ENCODE measurements at places on chromosomes 5 and 9.

- no peak for DNase-seq
These were observed 329.6 kb upstream of the RGMB start for GRCh38 chr5:98443881-98444280.

DNA sequence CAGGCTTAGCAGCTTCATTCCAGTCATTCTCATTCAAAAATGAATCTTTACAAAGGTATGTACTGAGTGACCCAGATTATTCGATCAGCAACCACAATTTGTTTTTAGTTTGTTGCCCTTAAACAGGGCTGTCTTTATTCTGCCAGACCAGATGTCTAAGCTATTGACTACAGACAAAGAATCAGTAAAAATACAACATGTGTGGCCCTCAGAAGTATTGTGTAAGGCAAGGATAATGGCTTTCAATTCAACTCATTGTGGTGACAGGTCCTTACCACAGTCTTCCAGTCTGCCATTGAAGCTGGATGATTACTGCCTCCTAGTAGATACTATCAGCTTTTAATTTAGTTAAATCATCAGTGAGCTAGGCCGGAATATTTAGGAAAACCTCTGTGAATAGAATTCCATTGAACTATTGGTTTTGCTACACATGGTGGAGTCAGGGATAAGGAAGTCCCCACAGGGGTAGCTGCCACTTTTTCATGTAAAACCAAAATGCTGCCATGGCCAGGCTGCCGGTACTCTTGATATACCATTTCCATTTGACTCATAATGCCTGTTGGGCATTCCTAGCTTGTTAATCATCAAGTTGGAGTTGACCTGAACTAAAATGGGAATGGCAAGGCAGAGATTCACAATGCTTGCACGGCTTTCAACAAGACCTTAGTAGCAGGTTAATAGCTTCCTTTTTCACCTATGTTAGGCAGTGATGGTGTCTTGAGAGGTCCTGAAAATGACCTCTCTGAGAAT, 175.6 kb downstream of the MEF2C start:
- no peak for DNase-seq

DNA sequence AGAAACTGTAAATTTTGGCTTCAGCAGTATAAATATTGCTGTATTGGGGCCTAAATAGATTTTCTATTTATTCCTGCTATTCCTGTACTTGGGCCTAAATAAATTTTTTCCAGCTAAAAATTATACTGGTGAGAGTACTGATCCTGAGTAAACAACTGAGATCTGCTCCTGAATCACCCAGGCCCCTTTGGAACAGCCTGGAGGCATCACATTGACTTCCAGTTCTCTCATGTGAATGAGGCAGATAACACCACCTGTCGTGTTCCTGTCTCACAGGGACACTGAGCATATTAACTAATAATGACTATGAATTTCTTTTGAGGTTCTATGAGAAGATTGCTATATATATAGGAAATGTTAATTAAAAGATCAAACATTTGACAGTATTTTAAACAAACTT, 119.5 kb upstream of the PLCXD3 start:
- DNase-seq, result no peak

- DNase-seq, result no peak
These were observed 1585.6 kb downstream of the EFNA5 start for GRCh38 chr5:106085136-106085535.

DNA sequence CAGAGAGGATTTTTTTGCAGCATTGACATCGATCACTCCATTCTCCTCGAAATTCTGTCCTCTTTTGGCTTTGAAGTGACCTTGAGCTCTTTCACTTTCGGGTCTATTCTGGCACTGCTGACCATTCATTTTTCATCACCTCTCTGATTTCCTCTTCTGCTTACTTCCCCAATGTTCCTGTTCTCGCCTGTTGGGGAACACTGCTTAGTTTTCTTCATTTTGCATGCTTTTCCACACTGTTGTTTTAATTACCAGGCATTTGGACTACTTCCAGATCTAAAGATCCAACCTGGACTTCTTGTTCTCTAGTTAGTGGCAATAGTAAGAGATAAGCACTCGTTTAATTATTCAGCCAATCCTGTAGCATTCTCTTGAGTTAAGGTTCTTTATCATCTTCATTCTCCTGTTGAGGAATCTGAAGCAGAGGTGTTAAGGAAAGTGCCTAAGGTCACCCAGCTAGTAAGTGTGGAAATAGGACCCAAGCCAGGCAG, 53.4 kb downstream of the MAN2A1 start:
- DNase-seq, result no peak

GRCh38 chr5:83199126-83199525, 121.8 kb downstream of the XRCC4 start:
- no peak for DNase-seq

- no peak for DNase-seq
These were observed 12.5 kb downstream of the SRFBP1 start for GRCh38 chr5:121974261-121974660.

DNA sequence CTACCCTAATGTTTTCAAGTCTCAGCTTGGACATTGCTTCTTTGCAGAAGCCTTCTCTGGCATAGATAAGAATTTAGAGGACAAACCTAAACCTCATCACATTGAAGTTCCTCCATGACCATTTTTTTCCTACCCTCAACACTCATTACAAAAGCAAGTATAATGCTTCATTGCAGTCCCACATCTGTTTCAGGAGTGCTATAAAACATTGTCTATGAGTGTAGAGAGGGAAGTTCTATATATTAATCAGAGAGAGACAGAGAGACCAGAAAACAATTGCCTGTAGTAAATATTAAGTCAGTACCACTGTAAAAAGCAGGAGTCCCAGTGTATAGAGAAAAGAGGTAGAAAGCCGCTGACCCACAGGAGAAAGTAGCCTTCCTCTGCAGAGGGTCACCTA, 149.7 kb downstream of the PRELID2 start:
- DNase-seq, result no peak

GRCh38 chr5:56310711-56311204, 77.6 kb upstream of the ANKRD55 start:
- no peak for DNase-seq

GRCh38 chr9:90176901-90177300, 465.7 kb downstream of the DIRAS2 start:
- DNase-seq, result no peak

GRCh38 chr5:76467216-76467615, 64.1 kb downstream of the IQGAP2 start:
- DNase-seq, result no peak

DNA sequence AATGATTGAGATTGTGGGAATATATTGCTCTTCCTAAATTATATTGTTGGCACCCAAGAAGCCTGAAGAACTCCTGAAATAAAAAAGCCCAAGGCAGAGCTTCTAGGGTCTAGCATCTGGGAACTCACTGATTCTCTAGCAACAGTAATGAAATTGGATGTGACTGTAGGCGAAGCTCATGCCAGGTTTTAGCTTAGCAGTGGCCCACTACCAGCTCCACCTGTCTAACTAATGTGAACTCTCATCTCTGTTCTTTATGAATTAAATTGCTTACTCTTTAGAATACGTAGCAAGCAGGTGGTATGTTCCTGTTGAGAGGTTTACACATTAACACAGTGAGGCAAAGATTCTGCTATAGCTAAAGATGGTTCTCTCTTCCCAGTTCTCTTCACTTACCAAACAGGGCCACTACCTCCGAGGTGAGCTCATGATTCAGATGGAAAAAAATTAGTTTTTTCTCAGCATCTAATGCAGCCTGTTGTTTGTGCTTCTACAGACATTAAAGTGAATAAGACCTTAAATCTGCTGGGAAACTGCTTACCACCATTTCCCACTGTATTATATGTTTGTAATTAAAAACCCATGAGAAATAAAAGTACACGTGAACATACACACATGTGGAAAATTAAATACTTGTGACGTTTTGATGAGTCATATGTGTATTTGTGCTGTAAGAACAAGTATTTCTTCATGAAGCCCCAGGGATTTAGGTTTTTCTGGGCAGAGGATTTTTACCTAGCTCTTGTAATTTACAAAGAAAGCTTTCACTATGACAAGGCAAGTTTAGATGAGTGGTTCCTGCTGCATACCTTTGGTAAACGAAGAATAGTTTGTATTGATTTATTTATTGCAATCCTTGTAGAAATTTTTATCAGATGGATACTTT, 360.1 kb downstream of the KDM4C start:
- DNase-seq, result no peak

- no peak for DNase-seq
These were observed 121.4 kb downstream of the MAPKAP1 start for GRCh38 chr9:125585503-125586171.

DNA sequence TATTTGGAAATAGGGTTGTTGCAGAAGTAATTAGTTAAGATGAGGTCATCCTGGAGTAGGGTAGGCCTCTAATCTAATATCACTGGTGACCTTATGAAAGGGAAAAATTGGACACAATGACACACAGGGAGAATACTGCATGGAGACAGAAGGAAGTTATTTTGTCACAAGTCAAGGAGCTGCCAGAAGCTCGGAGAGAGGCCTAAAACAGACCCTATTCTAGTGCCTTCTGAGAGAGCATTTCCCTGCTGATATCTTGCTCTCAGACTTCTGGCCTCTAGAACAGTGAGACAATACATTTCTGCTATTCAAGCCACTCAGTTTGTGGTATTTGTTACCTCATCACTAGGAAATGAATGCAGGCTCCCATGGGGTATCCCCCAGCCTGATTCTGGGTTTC, 332.9 kb downstream of the CSNK1G3 start:
- no peak for DNase-seq

All from activated CD4-positive, alpha-beta T cell treated with anti-CD3 and anti-CD28 coated beads for 24 hours (primary cell).